ENCODE measurements at places on chromosomes 11 and 22.

- peak; percentile 44 for DNase-seq
These were observed 14.8 kb upstream of the WDR74 start for GRCh38 chr11:62854013-62854824.

- DNase-seq = no peak
These were observed 59.2 kb upstream of the ATXN10 start for GRCh38 chr22:45612451-45612901.

DNA sequence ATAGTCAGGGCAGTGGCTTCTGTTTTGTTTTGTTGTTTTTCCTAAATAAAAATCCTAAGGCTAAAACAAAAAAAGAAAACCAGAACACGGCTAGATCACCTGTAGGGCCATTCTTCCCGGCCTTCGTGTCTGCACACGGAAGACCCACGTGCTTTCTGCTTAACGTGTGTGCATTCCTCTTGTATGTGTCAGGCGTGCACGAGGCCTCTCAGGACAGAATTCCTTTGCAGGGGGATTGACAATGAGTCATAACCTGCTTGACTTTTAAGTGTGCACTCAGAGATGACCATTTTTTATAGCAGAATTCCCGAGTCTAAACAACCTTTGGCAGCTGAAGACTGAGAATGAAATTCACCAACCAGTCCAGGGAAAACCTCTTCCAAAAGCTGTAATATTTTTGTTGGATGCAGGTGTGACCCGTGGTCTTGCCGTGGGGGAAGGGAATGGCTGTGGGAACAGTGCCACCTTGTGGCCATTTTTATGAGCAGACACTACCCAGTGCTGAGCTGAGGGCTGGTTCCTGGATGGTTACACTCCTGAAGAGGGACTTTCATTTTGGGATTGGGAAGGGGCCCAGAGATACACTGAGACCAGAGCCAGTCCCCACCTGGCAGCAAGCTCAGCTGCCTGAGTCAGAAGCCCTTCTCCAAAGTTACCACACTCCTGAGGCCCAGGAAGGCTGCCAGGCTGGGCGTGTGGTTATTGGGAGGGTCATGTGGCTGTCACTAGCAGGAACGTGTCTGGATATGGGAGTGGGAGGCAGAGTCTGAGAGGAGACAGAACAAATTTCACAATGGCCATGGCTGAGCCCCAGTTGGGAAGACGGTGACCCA is 35.7 kb upstream of the DKK3 start:
- peak; percentile 56 for DNase-seq

DNA sequence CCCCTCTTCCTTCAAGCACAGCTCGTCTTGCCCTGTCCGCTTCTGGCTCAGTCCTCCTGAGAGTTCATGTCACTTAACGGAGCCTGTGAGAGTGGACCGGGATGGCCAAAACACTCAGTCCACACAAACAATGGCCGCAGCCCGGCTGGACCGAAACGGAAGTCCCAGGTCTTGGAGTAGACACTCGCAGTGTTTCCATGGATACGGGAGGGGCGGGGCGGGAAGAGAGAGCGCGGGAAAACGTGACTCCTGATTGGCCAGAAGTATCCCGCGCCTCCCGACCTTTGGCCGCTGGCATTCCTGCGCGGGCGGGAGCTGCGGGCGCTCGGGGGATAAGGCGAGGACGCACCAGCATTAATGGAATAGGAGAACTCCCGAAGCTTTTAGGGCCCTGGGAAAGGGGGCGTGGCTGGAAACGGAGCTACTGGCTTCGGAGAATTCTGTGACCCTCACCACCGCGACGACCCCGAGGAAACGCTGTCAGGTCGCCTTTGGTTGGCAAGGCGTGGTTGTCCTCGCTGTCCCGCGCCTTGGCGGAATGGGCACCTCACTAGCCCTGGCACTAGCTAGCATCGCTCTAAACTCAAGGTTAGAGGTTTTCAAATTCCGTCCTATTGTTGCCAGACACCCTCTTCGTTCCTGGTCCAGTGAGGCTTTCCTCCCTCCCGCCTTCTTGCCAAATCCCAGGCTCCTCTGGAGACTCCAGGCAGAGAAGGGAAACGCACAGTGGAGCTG is at the start of the genes NLRP14 and ZNF214:
Gene NLRP14, plus strand, starts transcription at position 297 of the 735 bp plus-strand sequence. CDS start 18,108 bp downstream, outside the sequence.
Gene ZNF214, minus strand, starts transcription at position 164 of the 735 bp plus-strand sequence. CDS start 17,511 bp downstream, outside the sequence.
- no peak for DNase-seq

DNA sequence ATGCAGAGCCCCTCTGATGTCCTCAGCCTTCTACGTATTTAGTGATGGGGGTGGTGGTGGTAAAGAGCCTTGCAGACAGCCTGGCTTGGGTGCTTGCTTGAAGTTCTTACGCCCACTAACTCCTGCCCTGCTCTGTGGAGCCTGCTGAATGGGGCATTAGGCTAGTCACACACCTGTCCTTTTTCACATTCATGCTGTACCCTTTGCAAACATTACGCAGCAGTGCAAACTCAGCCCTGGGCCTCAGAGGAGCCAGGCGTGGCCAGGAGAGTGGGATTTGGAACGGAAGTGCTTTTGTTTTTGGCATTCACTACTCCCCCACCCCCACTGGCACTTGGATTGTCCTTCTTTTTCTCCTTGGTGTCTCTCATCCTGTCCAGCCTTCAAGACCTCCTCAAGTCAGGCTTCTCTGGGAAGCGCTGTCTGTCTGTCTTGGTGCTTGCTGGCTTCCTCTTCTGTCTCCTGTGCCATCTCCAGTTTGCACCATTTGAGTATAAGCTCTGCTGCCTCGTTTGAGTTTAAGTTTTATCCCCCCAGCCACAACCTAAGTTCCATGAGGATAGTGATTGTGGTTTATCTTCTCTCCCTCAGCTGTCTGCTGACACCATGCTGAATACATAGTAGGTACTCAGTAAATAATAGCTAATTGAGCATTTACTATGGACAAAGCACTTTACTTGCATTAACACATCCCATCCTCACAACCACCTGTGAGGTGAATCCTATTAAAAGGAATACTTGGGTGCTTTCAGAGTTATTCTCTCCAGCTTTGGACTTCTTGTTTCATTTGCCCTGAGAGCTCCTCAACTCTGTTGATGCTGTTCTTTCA is 26.7 kb downstream of the ZBTB16 start:
- no peak for DNase-seq

- DNase-seq = no peak
These were observed 33.3 kb downstream of the RBFOX2 start for GRCh38 chr22:35995348-35995747.

DNA sequence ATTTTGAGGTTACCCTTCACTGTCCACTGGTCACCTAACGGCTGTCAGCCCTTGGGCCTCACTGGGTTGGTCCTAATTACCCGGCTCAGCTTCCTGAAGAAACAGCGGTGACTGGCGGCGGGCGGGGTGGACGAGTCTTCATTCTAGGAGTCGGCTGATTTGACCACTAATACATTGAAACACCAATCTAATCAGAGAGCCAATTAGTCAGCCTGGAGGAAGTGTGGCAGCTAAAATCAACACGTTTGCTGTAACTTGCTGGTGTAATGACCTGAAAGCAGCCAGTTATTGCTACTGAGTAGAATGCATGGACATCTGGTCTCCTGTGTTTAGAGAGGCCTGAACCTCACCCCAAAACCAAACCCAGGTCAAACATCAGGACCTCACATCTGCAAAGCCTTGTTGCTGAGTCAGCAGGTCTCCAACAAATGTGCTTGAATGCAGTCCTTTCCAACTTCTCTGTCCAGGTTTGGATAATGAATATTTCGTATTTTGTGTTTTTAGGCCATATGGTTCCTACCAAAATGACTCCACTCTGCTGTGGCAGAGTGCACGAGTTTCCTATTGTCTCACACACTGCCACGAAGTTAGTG is 496.4 kb downstream of the BRD1 start:
- no peak for DNase-seq

GRCh38 chr11:105790840-105791239 is 181.0 kb downstream of the GRIA4 start:
- DNase-seq = no peak

DNA sequence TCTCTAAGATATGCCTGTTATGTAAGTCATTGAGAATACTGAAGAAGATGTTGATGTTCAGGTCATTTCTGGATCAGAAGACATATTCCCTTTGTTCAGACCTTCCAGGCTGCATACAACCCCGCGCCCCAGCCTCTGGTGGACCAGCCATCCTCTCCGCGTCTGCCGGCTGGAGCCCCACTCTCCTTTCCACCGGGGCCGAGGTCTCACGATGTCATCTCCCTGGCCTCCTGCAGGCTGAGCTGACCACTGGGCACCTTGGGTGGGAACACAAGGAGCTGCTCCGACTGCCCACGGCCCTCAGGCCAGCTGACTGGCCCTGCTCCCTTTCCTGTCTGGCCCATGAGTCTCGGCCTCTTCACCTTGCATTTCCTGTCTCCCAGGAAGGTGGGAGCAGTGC is 124.6 kb downstream of the SHANK2 start:
- DNase-seq = no peak

DNA sequence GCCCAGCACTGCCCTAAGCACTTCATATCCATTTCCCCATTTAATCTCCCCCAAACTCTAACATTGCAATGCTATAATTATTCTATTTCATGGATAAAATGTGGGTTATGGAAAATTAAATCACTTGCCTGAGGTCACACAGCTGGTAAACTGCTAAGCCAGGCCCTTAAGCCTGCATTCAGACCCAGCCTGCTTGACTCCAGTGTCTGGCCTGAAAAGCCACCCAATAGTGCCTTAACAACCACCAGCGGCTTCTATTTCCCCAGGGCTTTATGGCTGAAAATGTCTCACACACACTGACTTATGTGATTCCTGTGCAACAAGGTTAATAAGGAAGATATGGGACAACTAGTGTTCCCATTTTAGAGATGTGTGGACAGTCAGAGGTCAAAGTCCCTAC is 178.5 kb upstream of the SNX19 start:
- DNase-seq = no peak

- no peak for DNase-seq
These were observed 54.9 kb upstream of the TNRC6B start for GRCh38 chr22:40122792-40123191.

- no peak for DNase-seq
These were observed 6.1 kb upstream of the TMEM135 start for GRCh38 chr11:87031433-87032170.

DNA sequence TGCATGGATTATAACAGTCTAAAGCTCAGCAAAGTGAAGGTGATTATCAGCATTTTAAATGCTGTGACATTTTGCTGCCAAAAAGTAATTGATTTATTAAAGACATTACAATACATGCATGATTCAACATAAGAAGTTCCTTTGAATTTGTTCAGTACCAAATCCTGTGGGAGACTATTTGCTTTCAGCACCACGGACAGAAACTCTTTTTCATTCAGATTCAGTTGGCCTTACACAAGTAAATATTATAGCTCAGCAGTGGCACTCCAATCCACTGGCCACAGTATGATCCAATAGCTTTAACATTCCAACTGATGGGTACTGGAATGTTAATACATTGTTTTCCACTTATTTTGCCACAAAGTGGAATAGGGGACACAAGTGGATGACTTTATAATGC is 806.7 kb downstream of the NTM start:
- DNase-seq = no peak

GRCh38 chr22:37166675-37167066 is 17.0 kb upstream of the IL2RB start:
- peak; percentile 62 for DNase-seq

DNA sequence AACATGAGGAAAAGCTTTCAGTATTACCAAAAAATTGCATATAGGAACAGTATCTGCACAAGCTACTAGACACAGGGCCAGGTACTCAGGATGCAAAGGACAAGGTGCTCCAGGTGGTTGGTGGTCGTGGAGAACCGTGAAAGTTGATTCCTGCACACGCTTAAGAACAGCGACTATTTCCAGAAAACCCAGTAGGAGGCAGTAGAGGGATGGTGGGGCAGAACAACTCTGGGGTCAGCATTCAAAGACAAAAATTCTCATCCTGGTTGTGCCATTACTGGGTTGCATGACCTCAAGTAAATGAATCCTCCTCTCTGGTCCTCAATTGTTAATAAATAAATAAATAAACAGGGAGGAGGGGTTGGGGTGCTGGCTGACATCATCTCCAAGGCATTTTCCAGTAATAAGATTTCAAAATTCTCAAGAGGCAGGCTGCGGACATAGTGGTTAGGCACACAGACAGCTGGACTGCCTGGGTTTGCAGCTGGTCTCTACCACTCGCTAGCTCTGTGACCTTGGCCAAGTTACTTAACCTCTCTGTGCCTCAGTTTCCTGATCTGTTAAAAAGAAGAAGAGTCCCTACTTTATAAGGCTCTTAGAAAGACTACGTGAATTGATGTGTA is 89.6 kb downstream of the ISX start:
- DNase-seq = no peak

- DNase-seq = no peak
These were observed 563 bp downstream of the MDK start for GRCh38 chr11:46381819-46382645.

GRCh38 chr11:32229576-32230240 is 138.8 kb downstream of the RCN1 start:
- no peak for DNase-seq

- no peak for DNase-seq
These were observed 45.1 kb upstream of the TSPAN18 start for GRCh38 chr11:44681698-44682097.

DNA sequence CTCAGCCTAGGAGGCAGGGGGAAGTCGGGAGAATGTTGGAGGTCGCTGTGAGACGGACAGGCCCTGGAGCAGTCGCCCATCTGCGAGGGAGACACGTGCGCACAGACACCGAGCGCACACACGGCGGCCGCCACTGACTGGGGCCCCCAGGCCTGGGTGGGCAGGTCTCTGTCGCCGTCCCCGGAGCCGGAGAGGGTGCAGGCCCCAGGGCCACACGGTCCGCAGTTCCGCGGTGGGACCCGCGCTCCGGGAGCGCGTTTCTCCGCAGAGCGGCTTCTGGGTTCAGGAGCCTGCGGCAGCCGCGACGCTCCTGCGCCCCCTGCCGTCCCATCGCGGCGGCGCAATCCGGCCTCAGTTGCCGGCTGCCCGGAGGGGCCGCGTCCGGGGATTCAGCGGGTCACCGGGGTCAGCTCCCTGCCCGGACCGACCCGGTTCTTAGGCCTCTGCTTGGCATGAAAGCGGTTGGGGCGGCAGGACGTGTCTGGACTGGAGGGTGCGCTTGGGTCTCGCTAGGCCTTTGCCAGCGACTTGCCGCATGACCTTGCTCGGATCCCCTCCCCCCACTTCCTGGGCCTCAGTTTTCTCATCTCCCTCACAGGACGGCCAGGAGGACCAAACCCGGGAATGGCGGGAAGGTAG is 31.2 kb downstream of the PDE2A start:
- peak; percentile 44 for DNase-seq

DNA sequence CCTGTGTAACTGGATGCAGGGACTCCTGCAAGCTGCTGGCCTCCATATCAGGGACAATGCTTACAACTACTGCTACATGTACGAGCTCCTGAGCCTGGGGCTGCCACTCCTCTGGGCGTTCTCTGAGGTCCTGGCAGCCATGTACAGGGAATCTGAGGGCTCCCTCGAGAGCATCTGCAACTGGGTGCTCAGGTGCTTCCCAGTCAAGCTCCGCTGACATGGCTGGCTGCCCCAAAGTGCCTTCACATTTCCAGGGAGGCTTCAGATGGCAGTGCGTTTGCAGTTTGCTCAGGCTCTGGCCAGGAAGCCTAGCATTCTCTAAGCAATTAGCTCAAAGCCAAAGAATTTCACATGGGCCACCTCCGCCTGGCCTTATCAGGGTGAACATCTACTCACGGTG is 117.4 kb upstream of the PARVA start:
- DNase-seq = no peak

- no peak for DNase-seq
These were observed 22.1 kb upstream of the PSMA1 start for GRCh38 chr11:14542324-14542723.

Measured in T-helper 2 cell (primary cell).